SIG-M5 (cell line): ENCODE measurements at places on chromosomes 4 and X.

GRCh38 chrX:24025741-24026403 lies 1.1 kb downstream of the KLHL15 start:
- DNase-seq, result no peak

DNA sequence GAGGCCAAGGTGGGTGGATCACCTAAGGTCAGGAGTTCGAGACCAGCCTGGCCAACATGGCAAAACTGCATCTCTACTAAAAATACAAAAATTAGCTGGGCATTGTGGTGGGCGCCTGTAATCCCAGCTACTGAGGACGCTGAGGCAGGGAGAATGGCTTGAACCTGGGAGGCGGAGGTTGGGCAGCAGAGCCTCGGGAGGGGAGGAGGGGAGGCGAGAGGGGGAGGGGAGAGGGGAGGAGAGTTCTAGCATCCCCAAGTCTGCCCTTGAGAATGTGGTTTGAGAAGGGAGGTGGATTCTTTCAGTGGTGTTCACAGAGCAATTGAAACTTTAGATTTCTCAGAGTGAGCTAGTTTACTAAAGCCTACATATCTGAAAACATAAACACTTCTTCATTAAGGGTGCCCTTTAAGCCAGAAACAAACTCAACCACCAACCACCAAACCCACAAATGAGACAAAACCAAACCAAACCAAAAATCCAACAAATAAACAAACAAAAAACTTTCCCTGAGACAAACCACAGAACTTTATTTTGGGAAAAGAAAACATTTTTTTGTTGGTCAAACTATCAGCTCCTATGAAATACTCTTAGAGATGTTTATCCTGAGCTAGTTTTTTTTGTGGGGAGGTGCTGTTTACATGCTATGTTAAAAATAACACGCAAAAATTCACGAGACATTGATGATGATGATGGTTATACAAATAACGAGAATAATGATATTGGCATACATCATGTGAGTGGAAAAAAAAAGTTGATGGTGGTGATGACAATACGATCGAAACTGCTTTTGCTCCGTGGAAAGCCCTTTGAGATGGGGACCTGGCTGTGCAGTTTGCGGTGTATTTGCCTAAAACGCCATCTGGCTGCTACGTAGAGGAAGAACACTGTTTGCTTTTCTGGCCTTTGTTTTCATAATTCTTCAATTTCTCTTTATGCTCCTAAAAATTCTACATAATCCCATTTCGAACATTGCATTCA lies 98.2 kb upstream of the PRKX start:
- DNase-seq, result no peak

GRCh38 chr4:97153042-97153441 lies 990.2 kb downstream of the STPG2 start:
- no peak for DNase-seq

GRCh38 chr4:56757821-56758411 lies 63.6 kb downstream of the SPINK2 start:
- peak; percentile 82 for DNase-seq

DNA sequence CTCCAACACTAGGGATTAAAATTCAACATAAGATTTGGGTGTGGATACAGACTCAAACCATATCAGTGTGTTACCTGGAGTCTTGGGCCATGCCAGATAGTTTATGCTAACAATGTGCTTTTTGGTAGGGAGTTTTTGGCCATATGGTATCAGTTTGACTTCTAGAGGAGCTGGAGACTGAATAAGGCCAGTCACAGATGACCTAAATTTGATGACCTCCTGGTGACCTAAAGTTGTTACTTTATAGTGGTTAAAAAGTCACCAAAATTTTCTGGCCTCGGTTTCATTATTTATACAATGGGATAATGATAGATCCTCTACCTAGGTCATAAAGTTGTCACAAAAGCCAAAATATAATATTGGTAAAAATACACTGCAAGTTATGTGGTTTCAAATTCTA lies 877.1 kb downstream of the RAPGEF2 start:
- DNase-seq, result no peak

GRCh38 chr4:140689623-140690022 lies 66.6 kb downstream of the TBC1D9 start:
- no peak for DNase-seq

DNA sequence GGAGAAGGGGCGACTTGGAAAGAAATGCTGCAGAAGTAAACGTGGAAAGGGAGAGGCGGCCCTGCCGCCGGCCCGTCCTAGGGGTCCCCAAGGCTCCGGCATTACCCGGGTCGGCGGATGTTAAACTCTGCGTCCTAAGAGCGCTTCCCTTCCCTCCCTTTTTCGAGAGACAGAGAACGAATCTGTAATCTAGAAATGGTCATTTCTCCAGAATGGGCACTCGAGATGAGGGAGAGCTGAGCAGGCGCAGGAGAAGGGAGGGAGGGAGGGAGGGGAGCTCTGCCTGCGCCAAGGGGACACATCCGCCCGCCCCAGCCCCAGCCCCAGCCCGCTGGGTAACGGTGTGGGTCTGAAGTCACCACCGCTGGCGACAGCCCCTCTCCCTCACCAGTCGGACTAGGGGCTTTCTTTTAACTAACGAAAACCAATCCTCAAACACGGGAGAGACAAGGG lies 1.7 kb downstream of the HCFC1 start:
- DNase-seq, result no peak

DNA sequence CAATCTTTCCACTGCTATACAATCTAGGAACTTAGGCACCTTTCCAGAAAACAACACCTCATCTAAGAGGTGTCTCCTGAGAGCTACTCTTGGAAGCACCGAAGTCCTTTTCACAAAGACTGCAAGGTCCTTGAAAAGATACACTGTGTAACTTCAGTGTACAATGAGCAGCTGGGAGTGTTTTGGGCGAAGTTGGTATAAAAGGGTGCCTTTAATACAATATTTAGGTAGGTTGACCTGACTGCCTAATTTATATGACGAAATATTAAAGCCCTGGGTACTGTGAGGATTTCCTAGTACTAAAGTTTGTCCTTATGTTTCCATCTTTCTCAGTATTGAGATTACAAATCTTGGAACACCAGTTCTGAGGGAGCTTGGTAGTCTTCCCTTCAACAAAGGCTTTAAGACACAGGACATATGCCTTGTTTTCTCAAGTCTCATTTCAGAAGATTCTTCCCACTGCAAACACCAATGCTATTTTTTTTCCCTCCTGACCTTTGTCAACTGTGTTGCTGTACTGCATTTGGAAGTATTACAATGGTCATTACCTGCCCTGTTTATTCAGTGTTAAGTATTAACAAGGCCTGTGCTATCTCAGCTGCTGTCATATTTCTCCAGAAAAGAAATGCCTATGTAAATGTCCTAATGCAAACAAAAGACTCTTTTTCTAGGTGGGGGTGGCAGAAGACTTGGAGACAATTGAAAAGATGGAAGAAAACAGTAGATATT lies 134.2 kb downstream of the MAML3 start:
- DNase-seq, result no peak

DNA sequence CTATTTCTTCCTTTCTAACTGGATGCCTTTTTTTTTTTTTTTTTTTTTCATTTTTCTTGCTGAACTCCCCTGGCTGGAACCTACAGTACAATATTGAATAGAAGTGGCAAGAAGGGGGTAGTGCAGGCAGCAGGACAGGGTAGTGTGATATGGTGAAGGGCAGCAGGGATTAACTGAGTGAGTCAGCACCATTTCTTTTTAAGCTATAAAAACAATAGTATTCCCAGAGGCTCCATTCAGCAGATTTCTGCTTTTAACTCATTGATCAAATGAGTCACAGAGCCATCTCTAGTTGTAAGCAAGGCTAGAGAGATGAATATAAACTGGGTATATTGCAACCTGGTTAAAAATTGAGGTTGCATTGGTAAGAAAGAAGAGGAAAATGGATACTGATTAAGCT lies 53.6 kb upstream of the SETD7 start:
- DNase-seq, result no peak

DNA sequence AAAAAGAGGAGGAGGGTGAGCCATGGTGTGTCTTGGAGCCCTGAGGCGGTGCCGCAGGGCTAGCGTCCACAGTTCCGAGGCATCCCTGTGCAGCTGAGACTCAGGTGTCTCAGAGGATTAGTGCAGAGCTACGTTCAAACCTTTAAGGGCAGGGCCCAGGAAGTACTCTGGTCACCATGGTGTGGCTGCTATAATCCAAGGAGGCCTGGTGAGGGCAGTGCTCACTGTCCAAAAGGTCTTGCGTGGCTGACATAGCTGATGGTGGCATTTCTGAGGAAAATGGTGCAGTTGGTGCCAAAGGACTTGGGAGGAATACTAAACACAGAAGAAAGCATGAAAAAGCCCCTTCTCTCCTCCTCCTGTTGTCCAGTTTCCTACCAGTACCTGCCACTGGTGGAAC lies 146.9 kb downstream of the DCHS2 start:
- no peak for DNase-seq

- DNase-seq, result no peak
Observed at GRCh38 chrX:43002526-43003203, 224.7 kb upstream of the PPP1R2C start.

GRCh38 chr4:187992971-187993370 lies 2.6 kb upstream of the ZFP42 start:
- no peak for DNase-seq

DNA sequence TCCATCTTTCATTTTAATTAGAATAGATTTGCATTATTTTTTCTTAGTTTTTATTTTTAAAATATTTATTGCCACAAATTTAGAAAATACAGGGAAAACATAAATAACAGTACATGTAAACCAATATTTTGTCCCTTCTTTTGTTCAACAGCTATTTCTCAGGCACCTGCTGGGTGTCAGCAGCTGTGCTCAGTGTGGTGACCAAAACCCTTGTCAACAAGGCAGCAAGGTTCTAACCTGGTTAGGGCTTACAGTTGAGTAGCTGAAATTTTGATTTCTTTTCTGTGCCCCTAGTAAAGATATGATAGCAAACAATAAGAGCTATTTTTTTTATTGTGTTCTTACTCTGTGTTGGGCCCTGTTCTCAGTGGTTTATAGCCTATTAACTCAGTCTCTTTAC lies 128.1 kb downstream of the PTTG2 start:
- no peak for DNase-seq

DNA sequence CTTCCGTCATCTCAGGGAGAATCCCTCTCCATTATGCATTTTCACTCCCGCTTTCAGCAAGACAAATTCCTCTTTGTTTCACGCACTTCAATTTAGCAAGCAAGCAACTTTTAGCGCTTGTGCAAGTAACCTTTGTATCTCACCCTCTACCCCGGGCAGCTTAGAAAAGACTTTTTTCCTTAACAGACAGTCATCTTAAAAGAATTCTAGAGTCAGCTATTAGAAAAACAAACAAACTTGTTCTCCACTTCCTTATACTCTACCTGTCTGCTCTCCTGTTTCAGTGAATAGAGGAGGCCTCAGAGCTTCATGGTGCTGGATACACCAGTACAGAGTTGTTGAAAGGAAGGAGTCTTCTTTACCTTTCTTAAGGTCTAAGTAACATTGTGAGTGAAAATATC lies 12.1 kb downstream of the TIGD2 start:
- DNase-seq, result no peak

DNA sequence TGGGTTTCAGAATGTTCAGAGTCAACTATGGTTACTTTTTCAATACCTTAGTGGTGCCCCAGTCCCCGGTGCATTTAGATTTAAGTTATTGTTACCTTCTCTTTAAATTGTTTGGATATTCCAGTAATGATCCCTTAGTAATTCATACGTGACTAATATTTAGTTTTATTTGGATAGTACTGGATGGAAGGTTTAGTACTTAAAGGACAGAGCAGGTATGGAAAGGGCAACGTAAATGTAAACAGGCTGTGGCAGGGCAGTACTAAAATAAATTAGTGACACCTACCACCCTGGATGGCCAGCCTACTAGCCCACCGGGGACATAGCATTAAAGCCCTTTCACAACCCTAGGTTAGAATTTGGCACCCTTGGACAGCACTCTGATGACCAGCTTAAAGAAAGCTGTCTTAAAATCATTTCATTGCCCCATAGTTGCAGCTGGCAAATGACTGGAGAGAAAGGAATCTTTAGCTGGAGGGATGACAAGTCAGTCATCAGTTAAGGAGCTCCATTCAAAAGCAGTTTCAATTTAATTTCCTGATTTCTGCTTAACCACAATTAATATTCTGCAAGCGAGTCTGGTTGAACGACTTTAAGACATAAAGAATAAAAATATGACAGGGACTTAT lies 16.4 kb downstream of the PLP1 start:
- no peak for DNase-seq

DNA sequence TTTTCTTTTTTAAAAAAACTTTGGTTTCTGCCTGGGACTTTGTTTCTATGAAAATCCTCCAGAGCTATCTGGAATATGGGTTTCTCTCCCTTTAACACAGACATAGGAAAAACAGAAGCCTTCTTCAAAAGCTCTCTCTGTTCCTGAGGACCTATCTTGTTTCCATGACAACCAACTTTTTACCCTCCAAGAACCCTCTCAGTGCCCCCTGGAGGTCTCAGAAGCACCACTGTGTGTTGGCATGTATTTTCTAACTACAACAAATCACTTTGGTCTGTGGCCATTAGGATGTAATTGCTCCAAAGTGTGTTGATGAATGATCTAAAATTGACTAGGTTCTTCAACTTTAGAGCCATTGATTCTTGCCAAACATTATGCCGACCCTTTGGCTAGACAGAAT lies 1331.6 kb downstream of the ADGRL3 start:
- no peak for DNase-seq

GRCh38 chr4:2245057-2245786 lies 3.3 kb upstream of the HAUS3 start:
- no peak for DNase-seq
